Activated T-cell treated with anti-CD3 and anti-CD28 coated beads, Interleukin-2, amount 50 U/mL, for 72 hours (primary cell): ENCODE measurements at places on chromosomes 7 and 10.

DNA sequence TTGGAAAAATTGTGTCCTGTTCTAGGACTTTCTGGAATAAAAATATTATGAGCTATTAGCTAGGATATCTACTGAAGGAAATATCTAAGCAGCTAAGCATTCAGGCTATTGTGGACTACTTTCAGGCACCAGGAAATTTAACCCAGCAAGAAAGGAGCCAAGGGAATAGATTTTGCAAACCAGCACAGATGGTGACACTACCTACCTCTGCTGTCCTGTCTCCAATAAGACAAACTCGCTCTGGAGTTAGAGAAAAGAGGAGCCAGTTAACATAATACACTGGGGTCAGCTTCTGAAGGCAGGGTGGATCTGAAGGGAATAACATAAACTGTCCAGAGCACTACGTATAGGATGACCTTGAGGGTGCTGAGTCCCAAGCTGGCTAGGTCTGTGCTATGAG is 223.7 kb upstream of the PRSS58 start:
- DNase-seq: no peak

DNA sequence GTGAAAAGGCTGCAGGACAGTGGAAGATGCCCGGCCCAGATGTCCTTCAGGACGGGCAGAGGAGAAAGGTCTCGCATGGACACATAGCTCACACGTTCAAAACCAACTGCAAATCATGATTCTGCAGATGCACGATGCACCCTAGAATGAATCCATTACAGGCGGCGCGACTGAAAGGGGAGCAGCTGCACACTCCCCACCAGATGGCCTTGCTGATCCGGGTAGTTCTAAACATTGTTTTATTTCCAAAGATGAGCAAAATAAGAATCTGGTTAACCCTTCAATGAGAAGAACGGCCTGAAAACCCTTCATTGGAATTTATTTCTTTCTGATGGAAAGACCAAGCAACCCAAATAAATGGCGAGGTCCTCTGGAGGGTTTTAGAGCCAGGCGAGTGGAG is 33.8 kb downstream of the CHST15 start:
- no peak for DNase-seq

GRCh38 chr10:113613977-113614690 is 49.7 kb downstream of the NRAP start:
- no peak for DNase-seq

DNA sequence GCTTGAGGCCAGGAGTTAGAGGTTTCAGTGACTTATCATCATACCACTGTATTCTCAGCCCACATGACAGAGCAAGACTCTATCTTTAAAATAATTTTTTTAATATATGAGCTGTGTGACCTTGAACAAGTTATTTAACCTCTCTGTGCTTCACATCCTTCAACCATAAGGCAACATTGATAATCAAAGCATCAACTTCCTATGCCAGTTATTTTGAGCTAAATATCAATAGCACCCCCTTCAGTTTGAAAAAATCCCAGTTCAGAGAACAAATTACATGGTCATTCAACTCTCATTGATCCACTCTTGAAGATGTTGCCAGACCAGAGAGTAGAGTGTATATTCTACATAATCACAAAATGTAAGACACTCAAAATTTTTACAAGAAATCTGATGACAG is 53.0 kb downstream of the ASNS start:
- no peak for DNase-seq

DNA sequence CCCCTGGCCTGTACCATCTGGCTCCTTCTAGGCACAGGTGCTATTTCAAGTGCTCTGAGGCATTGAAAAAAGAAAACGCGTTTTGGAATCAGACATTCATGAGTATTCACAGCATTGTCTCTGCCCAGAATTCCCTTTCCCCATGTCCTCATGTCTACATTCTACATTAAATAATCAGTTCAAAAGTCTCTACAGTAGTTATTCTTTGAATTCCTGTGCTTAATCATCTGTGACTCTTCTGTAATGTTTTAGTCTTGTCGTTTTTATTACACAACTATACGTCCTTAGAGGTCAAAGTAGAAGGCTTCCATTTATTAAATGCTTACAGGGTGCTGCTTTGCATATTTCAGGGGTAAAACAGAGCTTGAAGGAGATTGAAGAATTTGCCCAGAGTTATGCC is 95.7 kb downstream of the BICC1 start:
- DNase-seq: no peak

GRCh38 chr10:79179164-79179956 is 110.6 kb downstream of the ZMIZ1 start:
- no peak for DNase-seq

DNA sequence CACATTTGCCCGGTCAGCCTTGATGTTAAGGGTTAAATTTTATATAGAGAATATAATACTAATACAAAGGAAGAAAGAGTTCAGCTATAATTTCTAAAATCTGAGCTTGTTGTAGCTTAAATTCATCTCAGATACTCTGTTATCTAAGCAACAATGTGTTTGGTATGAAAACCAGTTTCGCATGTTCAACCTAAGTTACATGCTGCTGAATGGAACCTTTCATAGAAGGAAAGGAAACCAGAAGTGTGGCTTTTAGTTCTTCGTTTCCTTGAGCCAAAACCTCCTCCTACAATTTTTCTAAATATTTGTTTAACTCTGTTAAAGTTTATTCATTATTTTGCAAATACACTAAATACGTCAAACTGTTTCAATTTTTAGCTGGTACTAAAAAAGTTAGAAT is 18.5 kb downstream of the AGR2 start:
- no peak for DNase-seq

- no peak for DNase-seq
Measured at GRCh38 chr7:80370587-80370986, 141.3 kb downstream of the GNAT3 start.

DNA sequence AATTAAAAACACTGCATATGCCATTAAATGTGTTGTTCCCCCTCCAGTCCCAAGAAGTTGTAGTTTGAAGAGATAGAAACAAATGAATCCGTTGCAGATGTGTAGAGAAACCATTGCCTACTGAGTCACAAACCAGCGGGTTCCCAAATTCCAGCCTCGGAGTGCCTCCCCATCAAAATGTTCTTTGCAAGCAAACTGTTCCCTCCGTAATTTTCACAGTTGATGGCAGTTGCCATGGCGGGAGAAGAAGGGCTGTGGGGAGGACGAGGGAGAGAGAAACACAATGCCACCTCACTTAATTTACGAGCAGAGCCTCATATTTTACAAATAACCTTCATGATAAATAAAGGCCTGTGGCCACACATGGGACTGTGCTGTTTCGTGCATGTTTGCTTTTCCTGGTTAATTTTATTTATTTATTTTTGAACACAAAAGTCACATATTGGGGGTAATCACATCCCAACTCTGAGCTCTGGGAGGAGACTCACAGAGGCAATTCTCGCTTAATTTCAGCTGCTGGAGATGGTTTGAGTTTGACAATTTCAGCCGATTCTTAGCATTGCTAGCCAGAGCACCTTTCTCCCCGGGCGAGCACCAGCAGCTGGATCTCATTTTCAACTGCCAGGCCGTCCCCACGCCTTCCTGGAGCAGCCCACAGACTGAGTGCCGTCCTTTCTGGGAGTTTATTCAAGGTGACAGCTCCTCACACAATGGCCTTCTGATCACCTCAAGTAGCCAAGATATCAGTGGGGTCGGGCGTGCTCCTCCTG is 1084.2 kb downstream of the KCNMA1 start:
- no peak for DNase-seq

- DNase-seq: no peak
Measured at GRCh38 chr7:74302745-74303221, 13.6 kb downstream of the CLIP2 start.

DNA sequence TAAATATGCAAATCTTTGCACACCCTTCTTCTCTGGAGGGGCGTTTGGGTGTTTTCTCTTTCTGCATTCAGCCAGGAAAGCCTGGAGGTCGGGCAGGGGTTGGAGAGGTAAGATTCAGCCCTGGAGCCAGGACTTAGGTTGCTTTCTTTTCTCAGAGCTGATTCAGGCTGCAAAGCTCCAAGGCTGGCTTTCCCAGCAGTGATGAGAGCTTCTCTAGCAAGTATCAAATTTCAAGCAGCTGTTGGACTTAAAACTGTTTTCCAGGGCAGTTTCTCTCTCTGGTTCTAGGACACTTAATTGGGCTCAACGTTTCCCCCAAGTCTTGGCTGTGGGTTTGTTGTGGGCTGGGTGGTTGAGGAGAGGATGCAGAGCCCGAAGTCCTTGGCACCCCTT is 608 bp downstream of the AKR1B10 start:
- DNase-seq: no peak

DNA sequence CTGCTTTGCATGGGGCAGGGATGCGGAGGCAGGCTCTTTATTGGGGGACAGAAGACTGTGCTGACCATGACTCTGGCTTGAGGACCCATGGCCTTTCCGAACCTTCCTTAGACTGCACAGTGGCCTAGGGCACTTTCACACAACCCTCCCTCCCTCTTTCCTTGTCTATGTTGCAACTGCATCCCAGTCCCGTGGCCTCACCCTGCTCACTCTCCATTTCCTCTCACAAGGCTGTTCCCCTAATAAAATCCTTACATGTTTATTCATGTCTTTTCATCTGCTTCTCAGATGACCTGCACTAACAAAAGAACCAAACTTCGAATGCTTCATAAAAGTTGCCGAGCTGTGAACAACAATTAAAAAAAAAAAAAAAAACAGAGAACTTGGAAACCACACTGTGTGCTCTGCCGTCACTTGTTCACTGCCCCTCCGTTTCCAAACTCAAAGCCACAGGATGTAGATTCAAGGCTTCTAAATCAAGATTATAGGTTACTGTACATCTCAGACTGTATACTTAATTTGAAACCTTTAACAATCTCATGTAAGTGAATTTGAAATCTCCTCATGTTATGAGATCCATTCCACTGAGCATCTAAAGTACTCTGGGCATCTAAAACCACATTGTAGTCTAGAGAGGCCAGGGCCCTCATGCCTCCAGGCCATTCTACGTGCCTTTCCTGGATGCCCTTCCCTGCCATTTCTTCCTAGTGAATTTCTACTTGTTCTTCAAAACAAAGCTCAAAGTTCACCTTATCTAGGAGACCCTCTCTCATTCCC is 265.9 kb downstream of the SNX13 start:
- no peak for DNase-seq

DNA sequence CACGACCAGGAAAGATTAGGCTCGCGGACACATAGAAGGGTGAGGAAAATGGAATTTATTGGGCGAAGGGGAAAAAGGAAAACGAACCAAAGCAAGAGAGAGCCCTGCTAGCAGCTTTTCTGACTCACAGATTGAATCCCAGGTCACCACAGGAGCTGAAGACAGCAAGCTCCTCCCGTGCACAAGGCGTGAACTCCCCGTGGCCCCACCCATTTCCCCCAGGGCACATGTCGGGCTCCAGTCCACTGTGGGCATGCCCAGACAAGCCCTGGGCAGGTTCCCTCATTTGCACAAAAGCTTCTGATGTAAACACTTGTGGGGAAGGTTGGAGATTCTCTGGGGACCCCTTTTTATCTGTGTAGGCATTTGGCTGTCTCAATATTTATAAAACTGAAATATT is 582.4 kb downstream of the SUGCT start:
- DNase-seq: peak; percentile 72

DNA sequence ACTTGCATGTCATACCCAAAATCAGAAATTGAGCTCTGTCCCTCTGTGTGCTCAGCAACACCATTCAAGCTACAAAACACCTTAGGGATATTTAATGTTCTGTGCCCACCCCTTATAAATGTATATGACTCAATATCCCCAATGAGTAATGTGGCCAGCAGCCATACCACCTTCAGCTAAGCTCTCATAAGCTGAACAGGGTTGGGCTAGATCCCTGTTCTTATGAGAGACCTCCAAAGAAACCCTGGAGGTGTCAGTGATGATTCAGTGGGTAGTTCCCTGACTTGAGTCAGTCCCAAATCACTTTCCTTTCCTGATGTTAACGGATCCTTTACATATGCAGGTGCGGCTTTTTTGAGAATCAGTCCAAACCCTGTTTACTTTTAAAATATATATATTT is 253.8 kb downstream of the CREB5 start:
- DNase-seq: no peak

DNA sequence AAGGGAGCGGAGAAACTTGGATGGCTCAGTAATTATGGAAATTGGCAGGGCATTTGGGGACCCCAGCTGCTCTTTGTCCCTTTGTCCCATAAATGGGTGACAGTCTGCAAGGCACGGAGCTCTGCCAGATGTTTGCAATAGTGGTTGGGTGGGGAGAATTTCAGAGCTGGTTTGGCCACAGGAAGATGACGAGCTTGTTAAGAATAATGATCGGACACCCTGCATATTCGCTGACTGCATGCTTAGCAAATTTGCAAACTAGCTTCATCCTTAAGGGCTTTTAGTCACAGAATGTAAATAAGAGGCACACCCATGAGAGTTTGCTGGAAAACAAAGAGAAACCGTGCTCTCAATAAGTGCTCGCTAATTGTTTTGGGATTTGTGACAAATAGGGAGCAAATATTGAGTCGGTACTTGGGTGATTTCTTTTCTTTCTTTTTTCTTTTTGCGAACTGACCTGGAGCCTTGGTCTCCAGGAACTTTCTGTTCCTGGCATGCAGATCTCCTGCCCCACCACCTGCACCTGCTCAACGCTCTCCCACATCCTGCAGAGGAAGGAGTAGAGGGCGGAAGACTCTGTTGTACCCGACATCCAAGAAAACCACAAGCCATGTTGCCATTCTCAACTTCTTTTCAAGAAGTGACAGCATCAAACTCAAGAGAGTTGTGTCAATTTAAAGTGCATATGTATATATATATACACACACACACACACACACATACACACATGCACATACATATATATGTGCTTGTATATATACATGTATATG is 238.9 kb downstream of the CAMK1D start:
- peak; percentile 16 for DNase-seq

GRCh38 chr7:20786049-20786412 is 655 bp downstream of the SP8 start:
- DNase-seq: no peak

DNA sequence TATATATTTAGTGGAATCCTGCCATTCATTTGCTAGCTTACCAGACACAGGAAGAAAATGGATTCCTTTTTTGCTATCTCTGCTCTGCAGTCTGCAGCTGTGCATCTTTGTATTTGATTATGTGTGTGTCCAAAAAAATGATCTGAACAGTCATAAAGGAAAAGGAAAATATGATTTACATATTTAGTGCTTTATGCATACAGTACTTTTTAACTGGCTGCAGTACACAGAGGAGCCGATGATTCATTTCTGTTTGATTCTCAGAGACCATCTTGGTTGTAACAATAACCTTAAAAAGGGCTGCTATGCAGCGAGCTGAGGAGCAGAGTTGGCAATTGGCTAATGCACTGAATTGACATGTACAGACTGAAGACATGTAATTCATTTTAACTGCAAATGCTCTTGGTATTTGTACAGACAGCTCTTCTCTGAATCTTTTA is 151.3 kb upstream of the FZD1 start:
- DNase-seq: no peak

- no peak for DNase-seq
Measured at GRCh38 chr7:138349841-138350700, 110.0 kb upstream of the TRIM24 start.

GRCh38 chr7:49791088-49791741 is 17.8 kb downstream of the VWC2 start:
- DNase-seq: no peak

- no peak for DNase-seq
Measured at GRCh38 chr7:47970761-47971160, 8.7 kb downstream of the HUS1 start.

- no peak for DNase-seq
Measured at GRCh38 chr10:132170561-132171361, 16.0 kb upstream of the DPYSL4 start.
